Osteoblast (primary cell): ENCODE measurements at places on chromosomes 16 and 17.

GRCh38 chr17:49582789-49583188 lies 7.1 kb downstream of the NXPH3 start:
- DNase-seq, result peak; percentile 93

- DNase-seq, result no peak
These were observed 2.9 kb downstream of the CHD9 start for GRCh38 chr16:53057658-53058057.

- DNase-seq, result peak; percentile 35
These were observed 8.0 kb downstream of the ENDOV start for GRCh38 chr17:80422981-80423380.

DNA sequence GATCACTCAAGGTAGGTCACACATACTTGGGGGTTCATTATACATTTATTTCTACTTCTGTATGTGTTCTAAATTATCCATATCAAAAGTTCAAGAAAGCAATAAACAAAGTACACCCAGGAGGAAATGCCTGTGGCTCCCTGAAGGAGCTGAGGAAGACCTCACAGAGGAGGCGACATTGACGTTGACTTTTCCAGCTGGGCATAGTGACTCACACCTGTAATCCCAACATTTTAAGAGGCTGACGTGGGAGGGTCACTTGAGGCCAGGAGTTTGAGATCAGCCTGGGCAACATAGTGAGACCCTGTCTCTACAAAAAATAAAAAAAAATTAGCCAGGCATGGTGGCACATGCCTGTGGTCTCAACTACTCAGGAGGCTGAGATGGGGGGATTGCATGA lies 16.3 kb downstream of the ITGAD start:
- no peak for DNase-seq

- DNase-seq, result peak; percentile 93
These were observed 59.6 kb upstream of the CIBAR2 start for GRCh38 chr16:85171759-85172454.

GRCh38 chr16:83343935-83344366 lies 463.8 kb upstream of the HSBP1 start:
- peak; percentile 86 for DNase-seq
